ENCODE measurements at places on chromosomes 11 and 22. TPM values are rescaled to one million over a fixed set of nuclear protein-coding genes. Genes with fewer than 3 reads are reported as not detected.

GRCh38 chr11:87329172-87329571 is 291.4 kb downstream of the TMEM135 start:
- no peak for DNase-seq

The SWAP70 gene
- 9.6 TPM for total RNA-seq

The GRM5 gene
- not detected for total RNA-seq

- no peak for DNase-seq
These were observed 622.1 kb downstream of the OPCML start for GRCh38 chr11:132910011-132910760.

DNA sequence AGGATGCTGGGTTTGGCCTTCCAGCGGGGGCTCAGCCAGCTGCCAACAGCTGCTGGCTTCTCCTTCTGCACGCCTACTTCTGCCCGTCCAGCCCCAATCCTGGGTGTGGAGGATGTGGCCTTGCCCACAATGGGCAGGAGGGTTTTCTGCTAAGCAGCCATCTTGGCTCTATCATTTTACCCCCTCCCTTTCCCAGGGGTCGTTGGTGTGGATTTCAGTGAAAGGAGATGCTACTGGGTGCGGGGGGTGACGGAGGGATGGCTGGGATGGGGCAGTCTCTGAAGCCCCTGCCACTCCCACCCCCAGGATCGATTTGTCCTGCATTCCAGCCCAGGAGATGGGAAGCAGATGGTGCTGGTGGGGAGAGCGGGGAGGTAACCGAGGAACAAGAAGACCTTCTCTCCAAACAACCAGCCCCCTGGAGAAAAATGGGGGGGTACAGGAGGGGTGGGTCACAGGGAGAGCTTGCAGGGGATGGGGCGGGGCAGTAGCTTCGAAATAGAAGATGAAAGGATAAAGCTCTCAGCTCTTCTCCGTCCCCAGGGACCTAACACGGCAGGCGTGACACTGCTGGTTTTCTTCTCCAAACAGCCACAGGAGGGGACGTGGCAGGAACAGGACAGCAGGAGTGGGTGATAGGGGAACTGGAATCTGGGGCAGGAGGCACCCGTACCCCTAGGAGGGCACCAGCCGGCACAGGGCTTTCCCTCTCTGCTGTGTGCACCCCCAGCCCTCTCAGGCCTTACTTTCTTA is 68.9 kb downstream of the NECTIN1 start:
- no peak for DNase-seq

The ZNF215 gene
- total RNA-seq, result 2.2 TPM

DNA sequence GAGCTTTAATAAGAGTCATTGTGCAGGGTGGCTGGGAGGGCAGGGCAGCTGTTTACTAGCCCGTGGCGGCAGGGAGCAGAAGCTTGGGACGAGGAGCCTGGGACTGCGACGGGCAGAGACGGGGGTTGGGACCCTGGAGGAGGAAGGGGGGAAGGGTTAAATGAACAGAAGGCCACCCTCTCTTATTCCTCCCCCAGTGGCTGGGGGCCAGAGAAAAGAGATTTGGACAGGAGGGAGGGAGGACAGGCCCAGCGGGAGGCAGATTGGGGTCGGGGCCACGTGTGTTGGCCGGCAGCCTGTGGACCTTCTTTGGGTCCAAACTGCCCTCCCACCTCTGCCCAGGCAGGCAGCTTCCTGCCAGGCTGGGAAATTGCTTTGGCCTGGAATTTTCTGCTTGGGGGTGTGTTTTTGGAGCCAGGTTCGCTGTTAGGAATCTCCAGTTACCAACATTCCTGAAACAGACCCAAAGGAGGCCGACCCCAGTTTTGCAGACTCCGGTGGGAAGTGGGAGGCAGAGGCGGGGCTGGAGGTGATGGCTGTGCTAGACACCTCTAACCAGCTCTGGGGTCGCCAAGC is 50.2 kb downstream of the APOL3 start:
- DNase-seq, result no peak

DNA sequence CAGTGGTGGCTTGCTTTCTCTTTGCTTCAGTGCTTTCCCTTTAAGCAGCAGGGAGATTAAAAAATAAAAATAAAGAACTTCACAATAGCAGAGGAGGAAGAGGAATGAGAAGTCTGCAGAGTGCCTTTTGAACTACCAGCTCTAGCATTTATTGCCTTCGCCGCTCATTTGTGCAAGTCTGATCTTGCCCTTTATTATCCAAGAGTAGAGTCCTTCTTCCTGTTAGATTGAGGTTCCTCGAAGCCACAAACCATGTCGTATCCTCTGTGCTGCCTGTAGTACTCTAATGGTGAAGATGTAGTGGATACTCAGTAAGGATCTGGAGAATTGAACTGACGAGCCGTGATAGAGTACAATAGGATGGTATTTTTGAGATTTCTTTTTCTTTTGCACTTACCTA is 101.2 kb upstream of the RAG2 start:
- DNase-seq, result no peak

The EXPH5 gene
- 2.9 TPM for total RNA-seq

The OVOL1 gene
- total RNA-seq, result 0.90 TPM

The BIRC2 gene
- 29.8 TPM for total RNA-seq

DNA sequence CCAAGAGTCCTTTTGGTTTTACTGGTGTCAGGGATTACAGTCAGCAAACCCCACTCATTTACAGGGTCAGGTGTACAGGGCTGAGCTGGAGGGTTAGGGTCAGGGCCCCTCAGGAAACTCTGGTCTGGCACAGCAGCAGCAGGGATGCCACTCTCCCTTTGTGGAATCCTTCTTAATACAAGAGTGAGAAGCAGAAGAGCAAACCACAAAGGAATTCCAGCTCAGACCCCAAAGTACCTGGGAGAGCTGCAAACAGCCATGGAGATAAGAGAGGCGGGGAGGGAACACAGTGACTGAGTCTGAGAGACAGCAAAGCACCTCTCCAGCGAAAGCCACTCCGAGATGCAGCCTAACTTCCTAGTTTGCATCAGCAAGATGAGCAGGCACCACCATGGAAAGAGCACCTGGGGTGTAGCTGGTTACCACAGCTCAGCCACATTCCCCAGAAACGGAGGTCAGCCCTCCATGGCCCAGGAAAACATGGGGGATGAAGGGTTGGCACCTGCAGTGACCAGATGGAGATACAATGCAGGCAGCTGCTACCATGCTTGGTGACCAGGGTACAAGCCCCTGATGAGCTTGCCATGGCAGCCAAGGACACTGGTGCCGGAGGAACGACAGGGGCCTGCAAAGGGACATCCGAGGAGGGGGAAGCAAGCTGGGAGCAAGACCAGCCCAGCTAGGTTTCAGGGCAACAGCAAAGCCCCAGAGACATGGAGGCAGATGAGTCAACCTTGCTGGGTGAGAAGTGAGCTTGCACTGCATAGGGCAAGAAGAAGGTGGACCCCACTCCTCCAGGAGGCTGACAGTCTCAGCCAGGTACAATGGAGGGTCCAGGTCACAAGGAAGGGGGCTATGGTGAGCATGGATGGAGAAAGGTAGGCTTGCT is 3.9 kb downstream of the BET1L start:
- no peak for DNase-seq

The P4HA3 gene
- total RNA-seq, result not detected

DNA sequence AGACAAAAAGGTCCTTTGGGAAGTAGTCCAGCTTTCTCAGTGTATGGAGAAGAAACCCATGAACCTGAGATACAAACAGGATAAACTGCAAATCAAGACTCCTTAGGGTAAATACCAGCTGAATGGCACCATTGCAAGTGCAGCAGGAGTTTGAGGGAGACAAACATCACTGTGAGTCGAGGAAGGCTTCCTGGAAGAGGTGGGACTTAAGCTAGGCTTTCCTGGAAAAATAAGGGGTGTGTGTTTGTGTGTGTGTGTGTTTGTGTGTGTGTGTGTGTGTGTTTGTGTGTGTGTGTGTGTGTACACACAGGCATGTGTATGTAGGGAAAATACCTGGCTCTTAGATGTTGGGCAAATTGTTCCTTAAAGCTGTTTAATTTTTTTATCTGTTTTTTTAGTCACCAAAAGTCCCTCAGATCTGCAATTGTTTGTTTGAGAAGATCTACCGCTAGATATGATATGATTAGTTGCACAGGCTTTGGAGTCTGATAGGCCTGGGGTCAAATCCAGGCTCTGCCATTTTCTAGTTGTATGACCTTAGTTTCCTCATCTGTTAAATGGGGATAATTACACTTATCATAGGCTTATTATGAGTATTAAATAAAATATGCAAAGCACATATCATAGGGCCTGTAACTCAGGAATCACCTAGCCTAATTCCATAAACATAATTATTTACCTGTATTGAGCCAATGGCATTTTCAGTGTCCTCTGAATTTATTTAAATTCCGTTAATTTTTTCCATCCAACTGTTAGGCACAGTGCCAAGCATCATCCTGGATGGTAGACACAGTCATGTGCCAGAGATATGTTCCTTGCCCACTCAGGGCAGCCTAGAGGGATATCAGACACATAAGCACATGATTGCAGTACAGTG is 85.6 kb upstream of the EED start:
- DNase-seq, result no peak

DNA sequence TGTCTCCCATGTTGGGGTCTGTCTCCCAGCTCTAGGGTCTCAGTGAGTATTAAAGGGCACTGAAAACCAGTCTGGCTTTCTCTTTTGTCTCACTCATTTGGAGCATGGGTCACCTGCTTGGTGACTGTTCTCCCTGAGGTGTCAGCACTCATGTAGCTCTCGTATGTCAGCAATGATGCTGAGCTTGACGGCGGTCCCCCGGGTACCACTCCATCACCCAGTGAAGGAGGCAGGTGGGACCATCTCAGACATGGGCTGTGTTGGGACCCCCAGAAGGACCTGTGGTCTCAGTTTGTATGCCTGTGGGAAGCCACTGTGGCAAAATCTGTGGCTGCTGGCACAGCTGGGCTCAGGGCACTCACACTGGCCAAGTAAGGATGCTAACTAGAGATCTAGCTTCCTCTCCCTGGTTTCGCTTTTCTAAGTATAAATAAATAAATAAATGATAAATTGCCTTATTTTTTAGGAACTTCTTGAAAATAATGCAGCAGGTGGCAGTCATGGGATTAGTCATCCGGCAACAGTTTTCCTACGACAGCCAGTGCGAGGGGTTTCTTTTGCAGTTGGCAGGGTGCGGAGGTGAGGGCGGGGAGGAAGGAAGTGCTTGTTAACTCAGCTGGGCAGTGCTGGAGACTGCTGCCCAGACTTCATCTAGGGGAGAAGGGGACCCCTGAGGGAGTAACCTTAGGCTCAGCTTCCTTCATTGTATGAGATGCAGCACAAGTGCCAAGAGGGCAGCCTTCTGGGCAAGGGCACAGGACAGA is 48.8 kb downstream of the OSBP2 start:
- DNase-seq, result peak; percentile 37

DNA sequence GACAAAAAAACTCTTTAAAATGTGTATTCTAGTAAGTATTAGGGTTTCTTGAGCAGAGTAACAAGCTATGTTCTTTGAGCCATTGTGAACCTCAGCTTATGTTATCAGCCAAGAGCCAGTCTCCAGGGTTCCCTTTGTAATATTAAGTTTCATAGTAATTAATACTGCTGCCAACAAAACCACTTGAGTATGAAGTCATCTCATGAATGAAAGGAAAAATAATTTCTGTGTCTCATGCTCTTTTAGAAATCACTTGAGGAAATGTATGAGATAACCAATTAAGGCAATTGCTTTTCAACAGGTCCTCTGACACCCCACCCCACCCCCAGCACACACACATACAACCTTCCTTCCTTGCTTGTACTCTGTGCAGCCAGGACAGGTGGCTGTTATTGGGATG is 59.9 kb downstream of the BBOX1 start:
- no peak for DNase-seq

- DNase-seq, result no peak
These were observed 6.0 kb upstream of the DEUP1 start for GRCh38 chr11:93324500-93324899.

DNA sequence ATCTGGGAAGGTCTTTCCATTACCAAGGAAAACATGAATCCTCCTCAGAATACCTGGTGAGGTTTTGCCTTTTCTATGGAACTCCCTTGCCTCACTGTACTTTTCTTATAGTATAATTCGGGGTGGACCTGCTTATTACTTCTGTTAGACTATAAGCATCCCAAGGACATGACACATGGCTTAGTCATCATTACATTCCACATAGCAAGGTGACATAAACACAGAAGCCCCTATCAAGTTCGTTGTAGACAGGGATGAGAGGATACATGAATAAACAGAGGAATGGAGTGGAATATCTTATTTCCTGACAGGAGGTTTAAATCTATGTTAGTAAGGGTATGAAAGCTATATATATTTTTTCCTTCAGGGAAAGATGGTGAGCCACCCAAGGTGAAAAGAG is 532.2 kb upstream of the CCDC90B start:
- DNase-seq, result no peak

DNA sequence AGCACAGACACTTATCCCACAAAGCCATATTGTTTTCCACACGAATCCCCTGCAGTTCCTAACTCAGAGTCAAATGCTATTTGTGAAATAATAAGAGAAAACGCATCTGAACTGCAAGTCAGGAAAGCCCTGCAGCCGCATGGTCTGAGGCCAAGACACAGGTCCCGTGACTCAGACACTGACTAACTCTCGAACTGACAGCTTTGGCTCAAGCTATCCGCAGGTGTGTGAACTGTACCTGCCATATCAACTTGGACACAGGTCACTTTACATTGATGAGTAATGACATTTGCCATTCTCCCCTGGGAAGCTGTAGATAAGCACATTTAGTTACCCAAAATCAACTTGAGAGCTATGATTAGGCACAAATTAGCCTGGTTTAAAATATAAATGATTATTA is 34.9 kb upstream of the NFRKB start:
- DNase-seq, result no peak

The IGSF9B gene
- 136 TPM for total RNA-seq
